ENCODE measurements at places on chromosomes 2 and 18. TPM values are rescaled to one million over a fixed set of nuclear protein-coding genes. Genes with fewer than 3 reads are reported as not detected.

DNA sequence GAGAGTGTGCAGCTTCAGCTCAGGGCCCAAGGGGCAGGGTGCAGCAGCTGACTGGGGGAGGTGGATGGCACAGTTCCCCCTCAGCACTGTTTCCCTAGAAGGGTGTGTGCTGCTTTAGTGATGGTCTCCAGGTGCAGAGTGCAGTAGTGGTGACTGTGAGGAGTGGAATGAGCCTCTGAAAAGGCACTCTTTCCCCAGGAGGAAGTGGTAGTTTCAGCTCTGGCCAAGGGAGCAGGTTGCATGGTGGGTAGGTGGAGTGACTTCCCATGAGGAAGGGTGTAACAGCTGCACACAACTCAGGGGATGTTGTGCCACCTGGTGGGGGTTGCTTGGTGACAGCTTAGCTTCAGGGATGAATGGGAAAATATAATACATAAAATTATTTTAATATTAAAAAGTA is 251.5 kb upstream of the NXPH2 start:
- DNase-seq, result no peak

- no peak for DNase-seq
Observed at GRCh38 chr2:587087-587960, 89.9 kb downstream of the TMEM18 start.

- no peak for DNase-seq
Observed at GRCh38 chr18:76354348-76354747, 140.7 kb downstream of the ZNF516 start.

DNA sequence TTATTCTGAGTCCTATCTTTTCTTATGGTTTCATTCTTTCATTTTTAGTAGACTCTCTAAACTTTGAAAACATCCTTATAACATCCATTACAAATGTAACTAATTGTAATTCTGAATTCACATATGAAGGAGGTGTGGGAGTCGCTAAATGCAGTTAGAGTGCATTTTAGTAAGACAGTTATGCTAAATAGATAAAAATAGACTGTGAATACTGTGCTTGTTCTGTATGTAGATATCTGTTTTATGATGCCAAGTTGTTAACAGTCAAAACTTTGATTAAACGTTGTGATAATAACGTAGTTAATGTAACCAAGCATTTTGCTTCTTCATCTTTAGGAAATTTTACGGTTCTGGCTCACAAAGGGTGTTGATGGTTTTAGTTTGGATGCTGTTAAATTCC is 24.4 kb downstream of the SLC3A1 start:
- no peak for DNase-seq

The SLC38A11 gene
- total RNA-seq, result 2.1 TPM

The CSRNP3 gene
- 1.2 TPM for total RNA-seq

The HOXD10 gene
- total RNA-seq, result not detected

The TDRD15 gene
- total RNA-seq, result 0.93 TPM
